ENCODE measurements at places on chromosomes 4 and X. TPM values are rescaled to one million over a fixed set of nuclear protein-coding genes. Genes with fewer than 3 reads are reported as not detected.

The SFRP2 gene
- not detected for total RNA-seq

The JAKMIP1 gene
- total RNA-seq: not detected

The ZNF157 gene
- not detected for total RNA-seq

The PAGE2 gene
- not detected for total RNA-seq

The GPC4 gene
- total RNA-seq: under 0.01 TPM

The FREM3 gene
- under 0.01 TPM for total RNA-seq

The USP17L12 gene
- not detected for total RNA-seq

The CT47B1 gene
- total RNA-seq: not detected

The FGF13 gene
- total RNA-seq: 0.09 TPM

The CLCN5 gene
- 5.5 TPM for total RNA-seq

The PCDH7 gene
- total RNA-seq: 22.9 TPM

The VCX3A gene
- not detected for total RNA-seq

The VEGFD gene
- total RNA-seq: 0.09 TPM

The EPHA5 gene
- total RNA-seq: 0.09 TPM

The NPY1R gene
- 0.09 TPM for total RNA-seq

The MAGED4B gene
- total RNA-seq: 46.1 TPM

The RTL9 gene
- total RNA-seq: not detected

The NAA11 gene
- not detected for total RNA-seq

The WAS gene
- 0.09 TPM for total RNA-seq

The NIPAL1 gene
- total RNA-seq: 1.4 TPM

The FAM47C gene
- not detected for total RNA-seq

The TMEM31 gene
- not detected for total RNA-seq

The TMPRSS11F gene
- total RNA-seq: not detected

The LRAT gene
- total RNA-seq: under 0.01 TPM

The GPR143 gene
- 2.6 TPM for total RNA-seq

The AKAP14 gene
- not detected for total RNA-seq

The BEX5 gene
- 3.9 TPM for total RNA-seq

All from endothelial cell of coronary artery (primary cell).